Left ventricle myocardium inferior (tissue), 1 donor: ENCODE measurements at places on chromosomes 11 and 22. TPM values are rescaled to one million over a fixed set of nuclear protein-coding genes. Genes with fewer than 3 reads are reported as not detected.

The ABTB2 gene
- 24.7 TPM for total RNA-seq

The FERMT3 gene
- 5.4 TPM for total RNA-seq

The ART1 gene
- total RNA-seq: 0.58 TPM

The RAB39A gene
- 0.52 TPM for total RNA-seq

The VPREB1 gene
- not detected for total RNA-seq

The RPL27A gene
- 597 TPM for total RNA-seq

The MS4A7 gene
- 13.1 TPM for total RNA-seq

The MMP27 gene
- total RNA-seq: not detected

The IL17REL gene
- not detected for total RNA-seq

The TEX12 gene
- 0.22 TPM for total RNA-seq

The ALG9 gene
- 14.4 TPM for total RNA-seq

The GAB4 gene
- not detected for total RNA-seq

The ELP4 gene
- 13.6 TPM for total RNA-seq

The ARHGAP20 gene
- total RNA-seq: 0.16 TPM

The ANO1 gene
- 7.7 TPM for total RNA-seq

The GTSE1 gene
- total RNA-seq: 0.25 TPM

The UBQLN3 gene
- 0.14 TPM for total RNA-seq

The PGM2L1 gene
- total RNA-seq: 1.6 TPM

The C11orf65 gene
- 0.36 TPM for total RNA-seq

The MRGPRX3 gene
- total RNA-seq: not detected

The RPS6KA4 gene
- 16.8 TPM for total RNA-seq

The TEAD1 gene
- total RNA-seq: 121 TPM

The ANO9 gene
- 0.11 TPM for total RNA-seq

The CD59 gene
- total RNA-seq: 789 TPM

The SLC22A8 gene
- not detected for total RNA-seq

The OR4C6 gene
- total RNA-seq: not detected

The CHRDL2 gene
- total RNA-seq: 6.5 TPM

The DYNC2H1 gene
- total RNA-seq: 5.4 TPM

The MCHR1 gene
- total RNA-seq: 0.36 TPM

The AGBL2 gene
- 0.38 TPM for total RNA-seq

The OR56B4 gene
- not detected for total RNA-seq

The MPPED1 gene
- not detected for total RNA-seq

The RIBC2 gene
- total RNA-seq: not detected

The DRD4 gene
- 0.22 TPM for total RNA-seq

The BRSK2 gene
- total RNA-seq: 0.52 TPM

The NXPE2 gene
- 0.22 TPM for total RNA-seq

The UPB1 gene
- 1.1 TPM for total RNA-seq

The APLNR gene
- total RNA-seq: 8.5 TPM

The CARD16 gene
- 8.3 TPM for total RNA-seq

The YPEL4 gene
- 0.55 TPM for total RNA-seq

The OR52H1 gene
- total RNA-seq: not detected

The PKP3 gene
- total RNA-seq: 0.52 TPM

The C22orf31 gene
- total RNA-seq: 0.30 TPM

The PICALM gene
- total RNA-seq: 133 TPM

The VEGFB gene
- total RNA-seq: 272 TPM

The APOBEC3H gene
- total RNA-seq: 0.41 TPM

The AASDHPPT gene
- 31.1 TPM for total RNA-seq

The CEND1 gene
- not detected for total RNA-seq

The CLDN5 gene
- 19.5 TPM for total RNA-seq

The VWA5A gene
- 4.6 TPM for total RNA-seq

The TUBA8 gene
- total RNA-seq: 253 TPM
